Sciatic nerve (tissue), 2 donors: ENCODE measurements at places on chromosomes 5 and 9.

DNA sequence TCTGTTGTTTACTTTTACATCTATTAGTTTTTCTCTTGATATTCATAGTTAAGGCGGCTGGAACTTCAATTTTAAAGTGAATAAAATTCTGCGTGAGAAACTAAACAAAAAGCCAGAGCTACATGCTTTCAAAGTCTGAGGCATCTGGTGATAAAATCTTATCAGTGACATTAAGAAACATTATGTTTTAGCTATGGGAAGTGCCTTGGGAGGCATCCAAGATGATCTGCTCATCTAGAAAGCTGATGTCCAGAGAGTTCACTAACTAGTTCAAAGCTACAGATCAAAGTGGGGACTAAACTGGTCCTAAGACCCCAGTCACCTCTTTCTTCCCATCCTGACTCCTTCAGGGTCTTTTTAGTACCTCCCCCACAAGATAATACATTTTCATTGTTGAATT is 37.2 kb downstream of the MRPS27 start:
- no peak for DNase-seq

- DNase-seq = no peak
These were observed 19.4 kb downstream of the RAB14 start for GRCh38 chr9:121182101-121182836.

GRCh38 chr5:180665682-180666404 is 16.4 kb upstream of the FLT4 start:
- no peak for DNase-seq

GRCh38 chr9:90024823-90025222 is 420.0 kb downstream of the GADD45G start:
- no peak for DNase-seq

- DNase-seq = no peak
These were observed 17.1 kb downstream of the ZNF462 start for GRCh38 chr9:106880081-106880480.

DNA sequence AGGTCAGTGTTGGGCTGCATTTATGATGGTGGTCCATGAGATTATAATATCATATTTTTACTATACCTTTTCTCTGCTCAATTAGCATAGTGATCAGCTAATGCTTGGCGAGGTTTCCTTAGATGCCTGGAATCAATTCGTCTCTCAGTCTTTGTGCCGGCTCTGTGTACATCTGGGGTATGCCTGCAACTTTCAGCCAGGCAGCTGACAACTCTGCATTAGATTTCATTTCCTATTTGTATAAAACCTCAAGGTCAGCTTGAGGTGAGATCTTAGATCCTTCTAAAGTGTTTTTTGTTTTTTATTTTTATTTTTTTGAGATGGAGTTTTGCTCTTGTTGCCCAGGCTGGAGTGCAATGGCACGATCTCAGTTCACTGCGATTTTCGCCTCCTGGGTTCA is 86.8 kb downstream of the MELK start:
- no peak for DNase-seq

- DNase-seq = no peak
These were observed 32.3 kb downstream of the TSPAN17 start for GRCh38 chr5:176679365-176680225.

GRCh38 chr9:89839449-89839848 is 234.6 kb downstream of the GADD45G start:
- no peak for DNase-seq

DNA sequence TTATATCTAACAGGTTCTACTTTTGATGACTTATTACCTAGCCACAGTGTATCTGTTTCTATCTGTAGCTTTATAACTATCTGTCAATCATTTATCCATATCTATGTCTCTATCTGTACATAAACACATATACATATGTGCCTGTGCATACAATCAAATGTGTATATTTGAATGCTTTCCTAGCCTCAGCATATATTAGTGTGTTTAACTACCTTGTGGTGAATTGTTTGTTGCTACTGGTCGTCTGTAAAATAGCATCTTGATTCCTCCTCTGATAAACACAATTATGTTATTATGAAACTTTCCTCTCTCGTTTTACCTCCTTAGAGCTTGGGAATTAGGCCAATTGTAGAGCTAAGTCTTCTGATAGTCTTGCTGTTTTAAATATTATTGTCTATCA is 44.4 kb downstream of the PARP8 start:
- DNase-seq = no peak

GRCh38 chr5:158811921-158812320 is 287.8 kb downstream of the EBF1 start:
- DNase-seq = no peak

GRCh38 chr5:154044581-154044980 is 5.8 kb downstream of the MFAP3 start:
- no peak for DNase-seq

DNA sequence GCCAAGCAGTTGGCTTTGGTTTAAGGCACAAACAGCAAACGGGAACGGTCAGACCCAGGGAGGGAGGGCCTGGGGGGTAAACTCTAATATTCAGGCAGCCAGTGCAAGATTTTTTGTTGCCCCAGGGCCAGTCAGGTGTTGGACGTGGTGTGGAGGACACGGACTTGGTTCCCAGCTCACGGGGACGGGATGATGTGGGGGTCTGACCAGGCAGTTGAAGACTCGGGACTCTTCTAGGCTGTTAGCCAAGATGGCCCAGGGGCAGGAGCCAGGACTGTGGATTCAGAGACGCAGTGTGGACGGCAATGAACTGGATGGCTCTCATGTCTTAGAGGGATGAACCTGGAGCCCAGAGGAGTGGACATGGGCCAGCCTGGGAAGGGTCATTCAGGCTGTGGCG is 169.2 kb downstream of the C9orf50 start:
- no peak for DNase-seq

- DNase-seq = no peak
These were observed 67.1 kb downstream of the ADAMTS2 start for GRCh38 chr5:179278119-179278518.

- no peak for DNase-seq
These were observed 35.7 kb upstream of the TXN start for GRCh38 chr9:110291921-110292557.

GRCh38 chr9:90023861-90024260 is 419.0 kb downstream of the GADD45G start:
- no peak for DNase-seq

GRCh38 chr9:106878934-106879333 is 16.0 kb downstream of the ZNF462 start:
- peak; percentile 65 for DNase-seq

DNA sequence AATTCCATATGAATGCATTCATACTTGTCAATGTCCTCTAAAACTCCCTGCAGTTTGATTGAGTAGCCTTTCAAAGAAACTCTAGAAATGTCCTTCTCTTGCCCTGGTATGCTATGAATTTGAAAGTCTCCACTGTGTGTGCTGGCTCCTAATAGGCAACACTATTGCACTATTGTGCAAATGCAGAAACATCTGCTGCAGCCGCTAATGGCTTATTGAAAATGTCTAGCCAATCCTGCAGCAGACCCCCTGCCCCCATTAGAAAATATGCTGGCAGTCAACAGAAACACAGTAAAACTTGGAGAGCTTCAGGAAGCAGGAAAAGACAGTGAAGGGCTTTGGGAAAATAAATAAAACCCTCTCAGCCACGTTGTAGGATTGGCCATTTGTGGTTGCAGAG is 87.3 kb upstream of the GRAMD2B start:
- no peak for DNase-seq

GRCh38 chr5:68644971-68645370 is 429.4 kb downstream of the PIK3R1 start:
- no peak for DNase-seq

GRCh38 chr5:120803282-120803681 is 339.2 kb downstream of the PRR16 start:
- no peak for DNase-seq

DNA sequence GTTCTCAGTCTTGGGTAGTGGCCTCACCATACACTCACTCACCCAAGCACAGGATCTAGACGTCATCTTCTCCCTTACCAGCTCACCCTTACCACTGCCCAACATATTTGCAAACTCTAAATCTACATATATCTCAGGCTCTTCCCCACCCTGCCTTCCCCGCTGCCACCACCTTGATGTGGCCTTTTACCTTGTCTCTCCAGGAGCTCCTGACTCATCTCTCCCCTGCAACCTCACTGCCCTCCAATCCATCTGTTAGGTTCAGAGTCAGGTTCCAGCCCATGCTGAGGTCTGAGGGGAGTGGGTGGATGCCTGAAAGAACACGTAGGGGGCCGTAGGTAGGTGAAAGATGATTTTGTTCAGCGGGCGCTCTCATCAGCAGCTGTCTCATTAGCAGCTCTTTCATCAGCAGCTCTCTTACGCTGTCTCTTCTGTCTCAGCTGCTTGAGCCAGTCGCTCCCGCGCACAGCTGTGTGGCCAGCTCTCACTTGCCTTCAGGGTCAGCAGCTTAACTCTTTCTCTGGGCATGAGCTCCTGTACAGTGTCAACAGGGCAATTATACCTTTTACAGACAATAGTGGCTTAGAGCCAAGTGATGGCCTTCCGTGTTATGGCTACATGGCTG is 23.1 kb upstream of the CKMT2 start:
- no peak for DNase-seq
